ENCODE measurements at places on chromosomes 2 and 18.

GRCh38 chr2:108923019-108923700, 65.9 kb downstream of the EDAR start:
- DNase-seq = no peak

GRCh38 chr2:188610050-188610444, 318.4 kb downstream of the GULP1 start:
- no peak for DNase-seq

DNA sequence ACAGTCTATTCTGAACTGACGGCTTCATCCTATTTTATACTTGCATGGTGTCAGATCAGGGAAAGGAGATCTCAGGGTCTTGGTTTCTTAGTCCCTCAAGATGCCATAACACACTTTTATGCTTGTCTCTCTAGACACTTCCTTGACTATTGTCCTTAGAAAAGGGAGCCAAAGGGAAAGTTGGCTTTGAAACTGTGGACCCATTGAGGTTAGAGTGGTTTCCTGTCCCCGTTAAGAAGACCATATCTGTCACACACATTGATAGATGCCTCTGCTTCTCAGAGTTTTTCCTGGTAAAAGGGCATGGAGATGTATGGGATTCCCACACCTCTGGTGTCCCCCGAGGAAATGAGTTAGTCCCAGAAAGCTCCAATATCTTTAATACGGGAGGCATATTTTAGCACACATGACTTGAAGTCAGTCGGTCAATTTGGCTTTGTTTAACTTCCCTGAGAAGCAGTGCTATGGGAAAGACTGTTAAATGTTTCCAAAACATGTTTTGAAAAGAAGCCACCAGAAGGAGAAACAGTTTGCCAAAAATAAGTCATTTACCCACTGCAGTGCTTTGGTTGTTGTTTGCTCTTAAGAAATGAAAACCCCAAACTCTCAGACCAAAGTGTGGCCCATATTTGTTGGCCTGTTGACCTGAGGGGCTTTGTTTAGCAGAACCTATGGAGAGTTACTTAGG, 133.4 kb upstream of the CXCR4 start:
- no peak for DNase-seq

GRCh38 chr2:29209551-29209950, 94.3 kb downstream of the CLIP4 start:
- DNase-seq = no peak

DNA sequence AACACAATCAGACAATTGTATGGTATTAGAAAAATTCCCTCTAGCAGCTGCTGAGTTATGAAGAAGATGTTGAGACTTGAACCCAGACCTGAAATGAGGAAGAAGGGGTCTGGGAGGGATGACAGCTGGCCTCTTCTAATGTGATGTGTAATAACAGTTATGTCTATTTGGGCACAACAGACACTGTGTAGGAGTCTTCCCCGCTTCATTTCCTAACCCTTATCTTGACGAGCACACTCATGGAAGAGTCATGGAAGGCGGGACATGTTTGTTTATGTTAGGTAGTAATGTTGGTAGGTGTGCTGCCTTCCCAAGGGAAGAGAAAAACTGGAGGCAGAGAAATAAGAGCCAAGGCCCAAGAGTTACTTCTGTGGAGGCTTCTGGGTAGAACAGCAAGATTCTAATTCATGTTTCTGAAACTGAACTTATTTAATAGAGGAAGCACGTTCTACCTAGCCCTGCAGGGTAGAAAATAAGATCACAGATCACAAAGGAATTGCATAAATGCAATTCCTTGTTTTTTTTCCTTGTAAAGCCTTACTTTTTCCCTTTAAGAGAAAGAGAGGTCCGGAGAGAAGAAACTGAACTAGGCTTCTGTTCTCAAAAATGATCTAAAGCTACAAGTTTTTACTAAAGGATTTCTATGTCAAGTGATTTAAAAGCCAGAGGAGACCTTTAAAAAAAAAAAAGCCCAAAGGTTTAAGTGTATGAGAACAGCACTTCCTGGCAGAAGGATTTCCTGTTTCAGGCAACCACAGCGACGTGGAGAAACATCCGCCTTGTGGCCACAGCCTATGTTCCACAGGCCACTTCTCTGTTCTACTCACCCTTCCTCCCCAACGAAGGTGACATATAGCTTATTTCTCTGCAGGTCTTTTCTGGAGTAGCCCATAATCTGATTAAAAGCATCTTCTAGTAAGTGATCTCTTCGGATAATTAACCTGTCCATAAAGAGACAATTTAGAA, 68.5 kb upstream of the STK17B start:
- DNase-seq = no peak

GRCh38 chr2:69797235-69797634, 32.2 kb upstream of the GMCL1 start:
- DNase-seq = no peak

DNA sequence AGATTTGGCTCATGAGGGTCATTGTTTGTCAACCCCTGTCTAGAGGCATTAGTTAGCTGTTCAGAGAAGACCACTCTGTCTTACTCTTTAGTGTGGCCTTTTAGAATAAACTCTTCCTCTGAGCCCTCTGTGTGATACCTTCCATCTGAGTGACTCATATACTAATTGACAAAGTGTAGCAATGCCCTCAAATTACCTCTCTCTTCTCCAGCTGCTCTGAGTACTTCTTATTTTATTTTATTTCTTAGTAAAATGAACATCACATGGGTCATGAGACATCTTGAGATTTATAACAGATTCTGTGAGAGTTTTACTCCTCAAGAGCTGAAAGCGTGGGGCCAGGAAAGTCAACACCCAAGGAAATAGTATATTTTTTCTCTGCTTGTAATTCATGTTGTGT, 67.4 kb downstream of the KCTD18 start:
- no peak for DNase-seq

DNA sequence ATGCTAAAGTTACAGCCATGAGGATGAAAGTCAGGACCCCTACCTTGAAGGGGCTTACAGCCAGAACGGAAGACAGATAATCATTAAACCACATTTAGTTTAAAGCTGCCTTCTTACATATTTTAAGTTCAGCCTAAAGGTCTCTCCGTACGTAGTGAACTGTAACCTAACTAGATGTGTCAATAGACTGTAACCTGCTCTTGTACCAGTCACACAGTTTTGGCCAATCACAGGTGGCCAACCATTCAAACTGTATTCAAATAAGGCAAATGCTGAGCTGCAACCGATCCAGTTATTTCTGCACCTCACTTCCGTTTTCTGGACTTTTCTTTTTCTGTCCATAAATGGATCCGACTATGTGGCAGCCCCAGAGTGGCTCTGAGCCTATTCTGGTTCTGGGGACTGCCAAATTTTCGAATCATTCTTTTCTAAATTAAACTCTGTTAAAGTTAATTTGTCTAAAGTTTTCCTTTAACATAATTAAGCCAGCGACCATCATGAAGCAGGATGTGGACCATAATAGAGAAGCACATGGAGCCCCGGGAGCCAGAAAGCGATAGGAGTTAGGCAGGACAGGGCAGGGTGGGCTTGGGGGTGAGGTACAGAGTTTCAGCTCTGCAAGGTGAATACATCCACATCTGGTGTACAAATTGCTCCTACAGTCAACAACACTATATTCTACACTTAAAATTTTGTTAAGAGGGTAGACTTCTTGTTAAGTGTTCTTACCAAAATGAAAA, 48.4 kb upstream of the YPEL5 start:
- DNase-seq = no peak

GRCh38 chr2:200211643-200212042, 94.8 kb upstream of the SPATS2L start:
- DNase-seq = no peak

- DNase-seq = no peak
Measured at GRCh38 chr2:47354013-47354847, 48.7 kb upstream of the MSH2 start.

DNA sequence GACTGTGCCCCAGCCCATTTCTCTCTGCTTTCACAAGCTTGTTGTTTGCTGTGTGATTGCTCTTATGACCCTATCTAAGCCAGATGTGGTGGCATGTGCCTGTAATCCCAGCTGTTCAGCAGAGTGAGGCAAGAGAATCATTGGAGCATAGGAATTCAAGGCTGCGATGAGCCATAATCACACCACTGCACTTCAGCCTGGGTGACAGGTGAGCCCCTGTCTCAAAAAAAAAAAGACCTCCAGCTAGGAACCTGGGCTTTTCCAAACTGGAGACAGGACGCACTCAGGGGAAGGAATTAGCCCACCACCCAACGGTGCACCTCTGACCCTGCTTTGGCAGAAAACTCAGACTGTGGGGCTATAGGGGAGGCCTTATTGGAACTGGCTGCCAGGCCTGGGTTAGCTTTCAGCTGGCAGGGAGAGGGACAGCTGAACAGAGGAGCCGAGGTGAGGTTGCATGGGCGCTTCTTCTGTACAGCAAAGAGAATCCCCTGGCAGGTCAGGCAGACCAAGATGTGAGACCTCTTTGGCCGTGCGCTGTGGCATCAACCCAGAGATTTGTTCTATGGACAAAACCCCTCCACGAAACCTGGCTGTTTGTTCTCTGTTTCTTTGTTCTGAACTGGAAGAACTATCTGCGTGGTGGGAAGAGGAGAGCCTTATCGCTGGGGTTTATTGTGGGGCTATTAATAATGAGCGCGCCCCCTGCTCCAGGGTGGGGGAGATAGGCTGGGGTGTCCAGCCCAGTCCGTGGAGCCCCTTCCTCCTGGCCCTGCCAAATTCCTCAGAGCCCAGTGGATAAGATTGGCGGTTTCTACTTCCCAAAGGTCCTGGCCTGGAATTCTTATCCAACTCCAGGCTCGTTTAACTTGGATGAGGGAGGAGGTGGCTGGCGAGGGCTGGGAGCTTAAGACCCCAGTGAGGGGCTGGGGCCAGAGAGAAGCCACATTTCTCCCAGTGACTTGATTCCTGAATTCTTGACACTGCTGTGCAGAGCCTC, 38.8 kb upstream of the SMAD7 start:
- no peak for DNase-seq

DNA sequence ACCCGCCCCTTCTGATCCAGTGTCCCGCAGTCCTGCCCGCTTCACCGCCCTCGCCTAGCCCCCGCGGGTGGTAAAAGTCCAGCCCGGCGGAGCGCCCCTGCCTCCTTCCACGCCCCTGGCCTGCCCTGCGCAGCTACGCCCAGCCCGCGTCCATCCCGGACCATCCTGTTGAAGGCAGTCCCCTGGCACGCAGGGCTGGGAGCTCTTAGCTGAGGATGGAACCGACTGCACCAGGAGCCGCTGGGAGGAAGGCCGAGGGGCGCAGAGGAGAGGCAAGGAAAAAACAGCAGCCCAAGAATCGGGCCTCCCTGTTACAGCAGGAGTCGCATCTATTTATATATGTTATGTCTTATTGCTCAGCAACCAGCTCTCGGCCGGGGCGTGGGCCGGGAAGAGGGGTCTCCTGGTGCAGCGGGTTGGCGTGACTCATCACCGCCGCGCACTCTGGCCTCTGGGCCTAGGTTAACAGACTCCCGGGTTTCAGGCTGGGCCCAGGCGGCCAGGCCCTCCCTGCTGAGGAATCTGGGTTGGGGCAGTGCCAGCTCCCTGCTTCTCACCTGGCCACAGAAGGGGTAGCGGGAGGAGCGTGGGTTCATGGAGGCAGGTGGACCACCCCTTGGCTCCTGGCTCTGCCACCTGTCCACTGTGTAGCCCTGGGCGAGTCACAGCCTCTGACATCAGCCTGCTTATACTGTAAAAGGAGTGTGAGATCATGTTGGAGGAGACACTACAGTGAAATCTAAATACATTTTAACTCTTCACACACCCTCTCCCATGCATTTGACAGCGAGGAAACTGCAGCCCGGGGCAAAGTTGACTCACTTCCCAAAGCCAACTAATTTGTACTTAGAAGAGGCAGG, 13.4 kb upstream of the MAP3K2 start:
- DNase-seq = no peak

DNA sequence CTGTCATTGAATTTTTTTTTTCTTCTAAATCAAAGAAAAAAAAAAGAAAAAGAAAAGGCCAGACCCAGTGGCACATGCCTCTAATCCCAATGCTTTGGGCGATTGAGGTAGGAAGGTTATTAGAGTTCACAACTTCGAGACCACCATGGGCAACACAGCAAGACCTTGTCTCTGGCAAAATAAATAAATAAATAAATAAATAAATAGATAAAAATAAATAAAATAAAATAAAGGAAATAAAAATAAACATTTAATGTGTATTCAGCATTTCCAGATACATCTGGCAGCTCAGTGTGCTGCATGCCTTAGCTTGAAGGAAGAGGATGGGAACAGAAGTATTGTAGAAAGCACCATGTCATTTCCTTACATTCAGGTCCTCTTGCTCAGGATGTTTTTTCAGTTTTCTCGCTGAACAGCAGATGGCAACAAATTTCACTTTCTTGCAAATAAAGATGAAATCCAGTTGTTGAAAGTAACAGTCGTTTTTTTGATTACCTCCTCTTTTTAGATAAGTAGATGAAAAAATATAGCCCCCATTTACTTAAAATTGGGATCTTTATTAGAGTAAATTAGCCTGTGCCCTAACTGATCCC, 25.7 kb upstream of the FAM178B start:
- peak; percentile 75 for DNase-seq

DNA sequence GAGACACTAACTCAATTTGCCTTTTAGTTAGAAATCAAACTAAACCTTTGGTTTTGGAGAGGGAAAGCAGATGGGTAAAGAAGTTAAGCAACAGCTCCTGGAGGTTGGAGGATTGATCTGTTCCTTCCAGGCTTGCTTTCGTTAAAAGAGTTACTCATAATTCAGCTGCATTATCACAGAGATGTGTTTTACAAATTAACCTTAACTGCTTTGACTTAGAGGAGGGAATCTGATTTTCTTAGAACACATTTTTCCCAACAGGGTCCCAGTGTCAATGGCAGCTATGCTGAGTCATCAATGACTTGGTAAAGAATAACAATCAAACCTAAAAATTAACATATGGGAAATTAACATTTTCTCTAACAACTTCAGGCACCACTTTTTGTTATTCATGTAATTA, 113.4 kb downstream of the COPS8 start:
- no peak for DNase-seq

DNA sequence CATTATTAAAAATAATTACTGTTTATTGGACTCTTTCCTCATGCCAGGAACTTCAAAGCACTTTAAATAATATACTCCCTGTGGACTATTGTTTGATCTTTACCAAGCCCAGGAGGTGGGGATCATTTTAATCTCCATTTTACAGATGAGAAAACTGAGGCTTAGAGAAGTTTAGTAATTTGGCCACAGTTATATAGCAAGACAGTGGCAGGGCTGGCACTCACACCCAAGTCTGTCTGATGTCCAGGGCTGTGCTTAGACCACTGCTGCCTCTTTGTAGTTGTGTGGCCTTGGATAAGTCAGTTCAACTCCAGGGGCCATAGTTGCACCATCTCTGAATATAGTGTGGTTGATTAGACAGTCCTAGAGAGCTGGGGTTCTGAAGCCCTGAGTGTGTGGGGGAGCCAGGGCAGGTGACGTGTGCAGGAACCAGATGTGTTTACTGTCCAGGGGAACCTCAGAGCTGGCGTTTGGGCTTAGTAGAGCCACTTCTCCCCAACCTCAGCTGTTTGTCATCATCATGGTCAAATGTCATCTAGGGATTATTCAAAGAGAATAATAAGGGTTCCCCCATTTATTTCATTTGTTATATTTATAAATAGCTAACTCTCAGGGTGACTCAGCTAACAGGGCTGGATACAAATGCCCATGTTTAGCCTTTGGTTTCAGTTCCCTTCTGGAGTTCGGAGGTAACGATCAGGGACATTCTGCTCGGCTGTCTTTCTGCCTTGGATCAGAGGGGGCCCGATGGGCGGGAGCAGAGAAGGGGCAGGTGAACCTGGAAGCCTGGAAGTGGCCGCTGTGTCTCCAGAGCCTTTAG, 68.0 kb downstream of the BOLA3 start:
- no peak for DNase-seq

- no peak for DNase-seq
Measured at GRCh38 chr2:227720680-227721079, 2.9 kb upstream of the SLC19A3 start.
